ENCODE measurements at places on chromosomes 13 and 19.

DNA sequence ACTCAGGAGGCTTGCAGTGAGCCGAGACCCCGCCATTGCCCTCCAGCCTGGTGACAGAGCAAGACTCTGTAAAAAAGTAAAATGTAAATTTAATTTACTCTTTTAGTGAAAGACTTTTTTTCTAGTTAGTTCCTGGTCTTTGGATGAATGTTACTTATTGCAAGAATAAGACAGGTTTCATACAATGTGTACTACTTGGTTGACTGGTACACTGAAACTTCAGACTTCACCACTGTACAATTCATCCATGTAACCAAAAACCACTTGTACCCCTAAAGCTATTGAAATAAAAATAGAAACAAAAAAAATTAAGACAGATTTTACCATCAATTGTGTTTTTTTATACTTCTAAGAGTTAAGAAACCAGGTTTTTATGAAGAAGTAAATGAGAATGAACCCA lies 35.5 kb downstream of the GPALPP1 start:
- no peak for DNase-seq

- no peak for DNase-seq
These were observed 120.2 kb downstream of the RXFP2 start for GRCh38 chr13:31859571-31859970.

DNA sequence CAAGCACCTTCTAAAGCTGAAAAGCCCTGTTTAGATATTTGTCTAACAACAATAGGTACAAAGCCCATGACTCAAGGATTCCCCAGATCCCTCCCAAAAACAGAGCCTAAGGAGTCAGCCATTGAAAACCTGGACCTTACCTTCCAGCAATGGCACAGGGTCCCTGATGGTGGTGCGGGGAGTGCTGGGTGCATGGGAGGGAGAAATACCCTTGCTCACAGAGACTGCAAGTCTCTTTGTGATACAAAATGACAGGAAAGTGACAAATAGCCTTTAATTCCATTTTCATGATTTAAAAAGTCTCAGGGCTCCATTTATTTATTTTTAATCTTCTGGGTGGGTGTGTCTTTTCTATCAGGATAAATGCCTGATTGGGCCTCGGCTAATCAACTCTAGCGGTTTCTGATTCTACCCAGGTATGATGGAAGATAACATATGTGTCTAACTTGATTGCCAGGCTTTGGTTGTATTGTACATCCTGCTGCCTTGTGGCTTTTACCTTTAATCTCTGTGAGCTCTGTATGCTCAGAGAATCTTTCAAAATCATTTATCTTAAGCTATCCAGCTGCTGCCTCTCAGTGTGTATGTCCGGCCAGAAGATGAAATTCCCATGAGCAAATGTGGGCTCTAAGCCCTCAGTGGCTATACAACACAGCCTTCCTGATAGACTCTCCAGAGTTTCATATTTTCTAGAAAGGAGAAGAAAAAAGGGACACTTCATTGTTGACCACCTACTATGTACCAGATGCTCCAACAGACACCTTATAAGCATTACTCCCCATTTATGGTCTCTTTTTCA lies 54.6 kb upstream of the FAM124A start:
- DNase-seq = no peak

GRCh38 chr13:25783601-25784024 lies 268.2 kb downstream of the SHISA2 start:
- no peak for DNase-seq

GRCh38 chr13:41848435-41849255 lies 112.3 kb downstream of the VWA8 start:
- no peak for DNase-seq

GRCh38 chr13:18947376-18947977 lies 234.1 kb downstream of the TUBA3C start:
- DNase-seq = no peak

- DNase-seq = no peak
These were observed 208.3 kb upstream of the MIR17HG start for GRCh38 chr13:91139232-91139631.
